ENCODE measurements at places on chromosomes 11 and 22. TPM values are rescaled to one million over a fixed set of nuclear protein-coding genes. Genes with fewer than 3 reads are reported as not detected.
A peak's percentile ranks its signal among the peaks of the same experiment; 100 is the strongest.

GRCh38 chr22:36226189-36226588 lies 13.1 kb downstream of the APOL2 start:
- ATAC-seq: no peak

DNA sequence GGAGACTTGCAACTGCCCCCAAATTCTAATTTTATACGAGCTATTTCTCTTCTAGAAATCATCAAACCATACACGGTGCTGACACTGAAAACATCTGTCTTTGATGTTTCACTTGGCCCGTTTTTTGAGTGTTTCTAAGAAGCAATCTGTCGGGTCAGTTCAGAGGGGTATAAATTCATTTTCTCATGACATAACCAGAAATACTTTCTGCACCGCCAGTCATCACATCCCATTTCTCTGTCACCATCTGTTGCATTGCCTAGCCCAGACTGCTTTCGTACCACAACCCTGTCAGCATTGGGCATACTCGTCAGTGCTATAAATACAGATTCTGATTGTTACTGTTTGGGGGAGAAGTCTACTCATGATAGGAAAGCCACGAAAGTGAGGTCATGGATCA lies 63.1 kb upstream of the CCDC90B start:
- no peak for ATAC-seq

- no peak for ATAC-seq
These were observed 7.6 kb downstream of the APOBEC3A start for GRCh38 chr22:38964989-38965388.

DNA sequence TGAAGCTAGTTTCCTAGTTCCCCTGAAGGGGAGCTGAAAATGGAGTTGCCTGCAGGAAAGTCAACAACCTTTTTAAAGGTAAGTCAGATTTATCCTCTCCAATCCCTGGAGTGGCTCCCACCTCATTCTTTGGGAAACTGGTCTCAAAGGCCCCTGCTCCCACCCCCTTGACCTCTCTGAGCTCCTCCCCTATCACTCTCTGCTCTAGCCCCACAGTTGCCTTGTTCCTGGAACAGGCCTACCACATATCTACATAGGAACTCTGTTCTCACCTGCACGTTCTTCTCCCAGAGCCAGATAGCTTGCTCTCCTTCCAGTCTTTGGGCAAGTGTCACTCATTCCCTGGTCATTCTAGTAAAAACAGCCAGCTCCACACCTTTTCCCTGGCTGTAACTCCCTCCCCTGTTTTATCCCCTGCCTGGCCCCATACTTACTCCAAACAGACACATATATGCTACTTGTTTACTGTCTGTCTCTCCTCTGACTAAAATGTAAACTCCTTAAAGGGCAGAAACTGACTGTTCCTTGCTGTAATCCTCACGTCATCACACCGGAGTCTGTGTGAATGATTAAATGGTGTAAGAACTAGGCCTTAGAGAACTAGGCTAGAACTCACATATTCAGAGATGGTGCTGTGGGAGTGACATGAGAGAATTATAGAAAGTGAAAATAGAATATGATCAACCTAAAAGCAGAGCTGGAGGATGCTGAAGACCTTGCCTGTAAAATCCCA lies 53.3 kb downstream of the TCF20 start:
- no peak for ATAC-seq

GRCh38 chr11:84261707-84262106 lies 975.5 kb upstream of the CCDC90B start:
- no peak for ATAC-seq

- ATAC-seq: no peak
These were observed 352.9 kb downstream of the TENM4 start for GRCh38 chr11:79087961-79088318.

DNA sequence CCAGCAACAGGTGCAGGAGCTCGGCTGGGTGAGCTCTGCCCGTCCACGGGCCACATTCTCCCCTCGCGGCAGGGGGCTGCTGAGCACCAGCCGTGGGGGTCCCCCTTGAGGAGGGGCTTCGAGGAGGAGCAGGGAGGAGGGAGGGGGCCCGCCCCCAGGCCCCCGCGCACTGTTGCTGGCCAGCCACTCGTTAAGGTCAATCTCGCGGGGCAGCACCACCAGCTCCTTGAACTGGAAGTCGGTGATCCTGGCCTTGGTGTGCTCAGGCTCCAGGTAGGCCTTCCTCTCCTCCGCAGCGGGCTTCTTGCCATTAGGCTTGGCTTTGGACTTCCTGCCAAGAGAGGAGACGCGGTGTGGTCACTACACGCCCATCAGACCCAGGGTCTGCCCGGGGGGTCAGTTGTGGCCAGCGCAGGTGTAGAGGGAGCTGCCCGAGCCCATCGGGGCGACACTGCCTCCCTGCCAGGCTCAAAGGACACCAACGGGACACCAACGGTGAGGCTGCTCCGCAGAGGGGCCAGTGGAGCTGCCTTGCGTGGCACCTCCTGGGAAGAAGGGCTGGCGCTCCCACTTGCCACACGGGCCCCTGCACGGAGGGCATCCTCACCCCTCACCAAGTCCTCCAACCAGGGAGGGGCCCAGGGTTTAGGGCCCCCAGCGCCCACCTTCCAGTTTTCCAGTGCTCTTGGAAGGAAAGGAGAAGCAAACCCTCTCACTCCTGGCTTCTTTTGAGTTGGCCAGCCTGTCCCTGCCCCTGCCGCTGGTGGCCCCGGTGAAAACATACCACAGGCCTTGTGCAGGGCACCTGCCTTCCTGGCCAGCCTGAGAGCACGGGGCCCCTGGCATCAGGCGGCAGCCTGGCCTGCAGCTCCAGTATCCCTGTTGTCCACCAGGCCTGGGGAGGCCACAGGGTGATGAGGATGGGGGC lies 5.8 kb downstream of the MOB2 start:
- peak; percentile 20 for ATAC-seq

DNA sequence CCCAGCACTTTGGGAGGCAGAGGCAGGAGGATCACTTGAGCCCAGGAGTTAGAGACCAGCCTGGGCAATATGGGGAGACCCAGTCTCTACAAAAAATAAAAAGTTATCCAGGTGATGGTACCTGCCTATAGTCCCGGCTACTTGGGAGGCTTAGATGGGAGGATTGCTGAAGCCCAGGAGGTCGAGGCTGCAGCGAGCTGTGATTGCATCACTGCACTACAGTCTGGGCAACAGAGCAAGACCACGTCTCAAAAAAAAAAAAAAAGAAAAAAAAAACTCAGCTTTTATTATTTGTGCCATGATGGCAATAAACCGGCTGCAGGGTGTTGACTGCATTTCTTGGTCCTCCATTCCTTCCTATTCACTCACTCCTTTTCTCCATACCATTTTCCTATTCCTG lies 33.6 kb upstream of the TFIP11 start:
- ATAC-seq: no peak

- no peak for ATAC-seq
These were observed 15.2 kb downstream of the POLR2F start for GRCh38 chr22:37968452-37969251.

DNA sequence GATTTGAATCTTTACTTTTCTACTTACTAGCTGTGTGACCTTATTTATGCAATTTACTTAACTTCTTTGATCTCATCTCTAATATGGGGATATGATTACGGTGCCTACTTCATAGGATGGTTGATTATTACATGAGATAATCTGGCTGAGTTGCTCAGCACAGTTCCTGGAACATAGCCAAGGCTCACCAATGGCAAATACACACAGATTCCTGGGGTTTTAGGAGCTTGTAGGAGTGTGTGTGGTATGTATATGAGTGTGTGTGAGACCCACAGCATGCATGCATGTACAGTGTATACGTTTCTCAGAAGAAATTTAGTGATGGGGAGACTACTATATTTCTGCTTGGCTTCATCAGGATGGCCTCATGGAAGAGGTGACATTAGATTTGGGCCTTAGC lies 256.9 kb downstream of the KIRREL3 start:
- ATAC-seq: no peak

DNA sequence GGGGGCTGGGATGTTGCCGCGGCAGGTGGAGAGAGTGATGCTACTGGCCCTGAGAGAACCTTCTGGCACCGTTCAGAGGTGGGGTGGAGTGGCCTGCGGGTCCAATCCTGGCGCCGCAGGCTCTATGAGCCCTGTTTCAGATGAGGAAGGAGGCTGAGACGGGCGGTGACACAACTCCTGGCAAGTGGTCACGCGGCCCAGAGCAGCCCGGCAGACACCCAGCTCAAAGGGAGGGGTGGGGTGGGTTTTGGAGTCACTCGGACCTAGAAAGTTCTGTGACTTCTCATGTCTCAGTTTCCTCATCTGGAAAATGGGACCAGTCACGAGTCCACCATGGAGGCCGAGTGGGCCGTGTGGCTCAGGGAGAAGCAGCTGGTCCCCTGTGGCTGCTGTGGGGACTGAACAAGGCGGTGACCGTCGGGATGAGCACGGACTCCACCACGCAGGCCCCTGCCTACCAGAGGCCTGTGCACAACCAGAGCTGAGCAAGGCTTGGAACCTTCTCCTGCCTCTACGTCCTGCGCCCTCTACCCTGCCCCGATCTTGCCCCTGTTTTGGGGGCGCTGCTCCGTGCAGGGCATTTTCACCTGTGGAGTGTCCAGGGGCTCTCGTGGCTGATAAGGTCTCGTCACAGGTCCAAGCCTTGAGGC lies 3.7 kb downstream of the TSPO start:
- ATAC-seq: no peak

- peak; percentile 82 for ATAC-seq
These were observed 127.2 kb upstream of the SLC5A12 start for GRCh38 chr11:26849036-26849435.

DNA sequence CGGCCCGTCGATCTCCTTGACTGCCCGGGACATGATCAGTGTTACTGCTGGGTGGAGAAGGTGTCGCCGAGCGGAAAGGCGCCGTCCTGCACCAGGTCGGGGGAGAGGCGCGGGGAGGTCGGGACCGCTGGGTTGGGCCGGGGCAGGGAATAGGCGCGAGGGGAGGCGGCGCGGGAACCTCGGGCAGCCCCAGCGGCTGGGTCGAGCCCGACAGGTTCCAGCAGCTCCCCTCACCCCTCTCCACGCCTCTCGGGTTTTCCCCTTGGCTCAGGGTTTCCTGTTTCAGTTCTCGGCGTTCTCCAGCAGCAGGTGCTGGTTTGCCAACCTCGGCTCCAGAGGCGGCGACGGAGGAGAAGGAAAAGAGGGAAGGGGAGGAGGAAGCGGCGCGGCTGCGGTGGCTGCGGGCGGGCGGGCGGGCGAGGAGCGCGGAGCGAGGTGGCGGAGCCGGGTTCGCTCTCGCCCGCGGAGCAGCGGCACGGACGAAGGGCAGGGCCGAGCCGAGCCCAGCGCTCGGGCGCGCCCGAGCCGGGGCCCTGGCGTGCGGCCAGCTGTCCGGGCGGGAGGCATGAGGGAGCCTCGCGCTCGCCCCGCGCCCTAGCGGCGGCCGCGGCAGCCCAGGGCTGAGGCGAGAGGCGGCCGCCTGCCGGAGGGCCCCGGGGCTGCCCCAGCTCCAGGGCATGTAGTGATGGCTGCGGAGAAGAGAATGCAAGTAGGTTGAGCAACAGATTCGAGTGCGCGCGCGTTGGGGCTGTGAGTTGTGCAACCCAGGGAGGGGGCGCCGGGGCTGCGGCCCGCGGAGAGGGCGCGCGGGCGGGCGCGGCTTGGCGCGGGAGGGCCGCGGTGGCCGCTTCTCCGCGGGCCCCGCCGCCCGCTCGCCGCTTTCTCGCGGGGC lies at the start of gene ZC3H12C:
Gene ZC3H12C, plus strand, starts transcription at position 878 of the 892 bp plus-strand sequence. CDS start 20 bp downstream, outside the sequence.
- ATAC-seq: peak; percentile 90

DNA sequence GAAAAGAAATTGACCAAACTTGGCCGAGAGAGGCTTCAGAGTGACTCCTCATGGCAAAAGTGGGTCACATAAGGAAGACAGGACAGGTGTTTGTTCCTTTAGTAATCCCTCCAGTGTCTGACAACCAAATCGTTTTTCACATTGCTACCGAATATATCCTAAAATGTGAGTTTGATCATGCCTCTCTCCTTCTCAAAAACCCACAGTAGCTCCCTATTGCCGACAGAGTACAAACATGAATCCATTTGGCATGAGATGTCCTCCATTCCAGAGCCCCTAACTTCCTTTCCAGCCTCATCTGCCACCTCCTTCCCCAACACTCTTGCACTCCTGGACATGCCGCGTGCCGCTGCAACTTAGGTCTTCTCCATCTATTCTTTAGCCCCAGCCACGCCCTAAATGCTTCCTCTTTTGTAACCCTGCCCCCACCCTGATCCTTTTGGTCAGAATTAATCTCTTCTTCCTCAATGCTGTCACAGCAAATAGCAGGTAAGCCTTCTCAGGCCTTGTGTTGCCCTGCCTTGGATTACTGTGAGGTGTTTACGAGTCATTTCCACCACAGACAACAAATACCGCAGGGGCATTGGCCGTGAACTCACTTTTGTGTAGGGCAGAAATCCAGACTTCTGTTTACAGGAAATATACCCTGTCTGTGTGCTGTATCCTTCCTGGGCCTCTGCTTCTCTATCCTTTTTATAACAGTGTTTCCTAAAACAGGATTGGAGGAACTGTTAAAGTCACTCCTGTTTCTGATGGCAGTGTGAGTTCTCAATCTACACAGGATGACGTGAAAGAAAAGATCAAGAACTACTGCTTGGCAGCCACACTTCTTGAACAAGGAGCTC lies 66.0 kb upstream of the FTH1 start:
- no peak for ATAC-seq

GRCh38 chr11:128343870-128344269 lies 243.5 kb downstream of the ETS1 start:
- no peak for ATAC-seq

GRCh38 chr22:23385678-23386631 lies 194.1 kb downstream of the IGLL1 start:
- peak; percentile 75 for ATAC-seq

GRCh38 chr22:26295563-26296126 lies 126.4 kb downstream of the SEZ6L start:
- no peak for ATAC-seq

The RIMBP3B gene
- total RNA-seq: under 0.01 TPM

The GP1BB gene
- 2.7 TPM for total RNA-seq

The MAPK12 gene
- 11.7 TPM for total RNA-seq

The KDELR3 gene
- total RNA-seq: 2.6 TPM

The GALNT18 gene
- total RNA-seq: 16.0 TPM

The MMP8 gene
- total RNA-seq: 0.23 TPM
